Breast epithelium (tissue), 4 donors: ENCODE measurements at places on chromosomes 12 and 14.

DNA sequence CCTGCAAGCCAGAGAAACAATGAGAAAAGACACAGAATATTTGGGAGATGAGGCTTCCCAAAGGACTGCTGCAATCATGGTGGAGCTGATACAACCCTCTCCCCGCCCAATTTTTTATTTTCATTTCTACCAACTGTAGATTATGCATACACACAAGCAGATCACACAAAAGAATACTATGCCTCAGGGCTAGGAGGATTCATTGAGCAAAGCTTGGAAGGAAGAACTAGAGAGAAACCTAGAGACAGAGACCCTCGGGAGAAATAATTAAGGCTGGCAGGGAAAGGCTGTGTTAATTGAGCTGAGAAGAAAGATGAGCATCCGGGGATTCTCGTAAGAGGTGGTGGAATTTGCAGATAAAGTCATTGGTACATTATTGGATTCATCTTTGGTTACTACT, 9.9 kb upstream of the WNT5B start:
- DNase-seq, result no peak

- no peak for DNase-seq
These were observed 35.9 kb downstream of the PHLDA1 start for GRCh38 chr12:75995691-75996090.

- DNase-seq, result no peak
These were observed 143.6 kb downstream of the RGS6 start for GRCh38 chr14:72075649-72076334.

DNA sequence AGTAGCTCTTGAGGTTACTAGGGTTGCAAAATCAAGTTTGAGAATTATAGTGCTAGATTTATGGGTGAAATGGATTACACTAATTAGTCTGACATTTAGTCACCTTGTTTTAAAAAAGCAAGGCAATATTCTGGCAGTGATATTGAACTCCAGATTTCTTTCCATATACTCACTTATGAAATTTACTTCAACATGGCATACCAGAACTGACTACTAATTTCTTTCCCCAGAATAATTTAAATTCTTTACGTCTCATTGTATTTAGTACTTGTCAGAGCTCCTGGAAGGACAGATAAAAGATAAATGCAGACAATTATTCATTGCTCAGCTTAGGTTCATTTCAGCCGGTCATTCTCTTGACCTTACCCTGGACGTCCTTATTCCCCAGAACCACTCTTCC, 24.3 kb downstream of the EMP1 start:
- DNase-seq, result no peak

DNA sequence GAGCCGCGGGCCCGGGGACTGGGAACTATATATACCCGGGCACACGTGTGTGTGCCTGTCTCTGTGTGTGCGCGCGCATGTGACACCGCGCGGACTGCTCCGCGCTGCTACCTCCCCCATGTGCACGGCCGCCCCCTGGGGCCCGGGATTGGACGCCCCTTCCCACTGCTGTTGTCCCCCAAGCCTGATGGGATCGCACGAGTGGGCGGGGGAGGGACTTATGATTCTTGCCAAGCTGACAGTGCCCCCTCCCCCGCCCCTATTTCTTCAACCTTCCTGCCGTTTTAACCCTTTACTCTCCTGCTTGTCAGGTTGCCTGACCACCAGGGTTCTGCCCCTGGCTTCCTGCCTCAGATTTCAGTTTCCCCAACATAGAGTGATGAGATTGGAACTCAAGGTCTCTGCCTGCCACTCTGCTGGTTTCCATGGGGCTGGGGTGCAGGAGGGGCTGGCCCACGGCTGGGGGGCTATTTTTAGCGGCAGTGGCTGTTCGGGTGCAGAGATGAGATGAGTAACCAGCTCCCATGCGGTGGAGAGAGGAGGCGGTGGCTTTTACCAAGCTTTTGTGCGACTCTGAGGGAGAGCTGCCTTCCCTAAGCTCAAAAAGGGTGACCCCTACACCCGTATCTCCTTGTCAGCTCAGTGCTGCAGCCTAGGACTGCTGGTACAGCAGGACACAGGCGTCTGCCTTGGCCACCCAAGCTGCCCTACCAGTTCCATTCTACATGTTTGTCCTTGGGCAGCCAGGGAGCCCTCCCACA, at the start of gene DDN:
TSS of gene DDN (minus strand) at position 5 of the 761 bp plus-strand sequence. CDS start 88 bp downstream, outside the sequence.
- DNase-seq, result no peak

- DNase-seq, result no peak
These were observed 334.9 kb downstream of the SNAPC1 start for GRCh38 chr14:62097072-62097471.

- DNase-seq, result no peak
These were observed 75.5 kb upstream of the CLMN start for GRCh38 chr14:95395098-95395737.

DNA sequence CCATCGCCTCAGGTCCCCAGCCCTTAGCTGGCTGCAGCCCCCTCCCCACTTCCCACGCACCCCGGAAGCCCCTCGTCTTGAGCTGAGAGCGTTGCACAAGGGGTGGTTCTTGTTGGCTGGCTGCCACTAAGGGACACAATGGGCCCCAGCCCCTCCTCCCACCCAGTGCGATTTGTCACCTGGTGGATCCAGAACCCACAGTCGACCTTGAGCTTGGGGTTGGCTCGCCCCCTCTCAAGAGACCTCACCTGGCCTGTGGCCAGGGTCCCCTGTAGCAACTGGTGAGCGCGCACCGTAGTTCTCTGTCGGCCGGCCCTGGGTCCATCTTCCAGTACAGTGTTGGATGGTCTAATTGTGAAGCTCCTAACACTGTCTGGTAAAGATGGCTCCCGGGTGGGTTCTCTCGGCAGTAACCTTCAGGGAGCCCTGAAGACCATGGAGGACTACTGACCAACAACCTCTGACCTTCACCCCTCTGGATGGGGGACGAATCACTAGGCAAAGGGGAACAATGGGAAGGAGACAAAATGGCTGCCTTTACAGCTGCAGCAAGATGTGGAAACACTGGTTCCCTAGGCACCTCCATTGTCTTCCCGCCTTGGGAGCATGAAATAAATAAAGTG, 6.6 kb downstream of the PHB2 start:
- DNase-seq, result no peak

- no peak for DNase-seq
These were observed 101.0 kb upstream of the PRMT8 start for GRCh38 chr12:3389986-3390385.

DNA sequence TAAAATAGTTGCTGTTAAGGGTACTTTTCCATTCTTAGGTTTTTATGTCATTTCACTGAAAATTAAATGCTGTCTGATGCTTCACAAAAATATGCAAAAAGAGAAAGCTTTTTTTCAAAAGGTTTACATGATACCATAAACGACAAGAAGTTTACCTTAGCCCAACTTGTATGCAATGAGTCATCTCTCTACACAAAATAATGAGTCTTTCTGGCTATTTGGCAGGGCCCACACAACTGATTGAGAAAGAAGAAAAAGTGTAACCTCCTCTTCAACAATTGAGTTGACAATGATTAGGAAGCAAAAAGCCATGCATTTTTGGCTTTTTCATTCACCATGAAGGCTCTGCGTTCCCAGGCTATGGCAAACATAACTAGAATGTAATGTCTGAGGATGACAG, 165.4 kb upstream of the CPNE8 start:
- no peak for DNase-seq

GRCh38 chr12:103379670-103380069, 116.1 kb downstream of the C12orf42 start:
- no peak for DNase-seq

DNA sequence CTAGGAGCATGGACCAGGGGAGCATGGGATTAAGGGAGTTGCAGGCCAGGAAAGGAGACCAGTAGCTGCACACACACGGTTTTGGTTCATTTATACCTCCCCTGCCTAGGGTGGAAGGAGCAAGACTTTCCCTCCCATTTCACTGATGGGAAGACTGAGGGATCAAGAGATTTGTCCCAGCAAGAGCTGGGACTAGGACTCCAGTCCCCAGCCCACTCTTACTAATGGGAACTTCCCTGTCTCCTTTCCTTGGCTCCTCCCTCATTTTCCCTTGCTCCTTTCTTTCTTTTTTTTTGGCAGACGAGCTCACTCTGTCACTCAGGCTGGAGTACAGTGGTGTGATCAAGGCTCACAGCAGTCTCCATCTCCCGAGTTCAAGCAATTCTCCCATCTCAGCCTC, 13.0 kb downstream of the SCNN1A start:
- DNase-seq, result no peak

DNA sequence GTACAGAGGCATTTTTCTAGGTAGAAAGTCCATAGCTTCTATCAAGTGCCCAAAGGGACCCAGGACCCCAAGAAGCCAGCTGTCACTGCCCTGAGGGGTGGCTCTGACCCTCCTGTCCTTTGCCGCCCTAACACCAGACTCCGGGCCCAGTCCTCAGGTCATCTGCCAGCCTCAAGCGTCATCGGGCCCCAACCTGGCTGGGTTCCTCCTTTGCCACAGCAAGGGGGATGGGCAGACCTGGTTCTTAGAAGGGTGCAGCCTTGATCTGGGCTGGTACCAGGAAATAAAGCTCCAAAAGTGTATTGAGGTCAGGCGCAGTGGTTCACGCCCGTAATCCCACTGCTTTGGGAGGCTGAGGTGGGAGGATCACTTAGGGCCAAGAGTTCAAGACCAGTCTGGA, 27.1 kb upstream of the FAM222A start:
- no peak for DNase-seq

GRCh38 chr12:56208006-56208405, 13.7 kb downstream of the RNF41 start:
- DNase-seq, result no peak

- no peak for DNase-seq
These were observed 49.9 kb upstream of the DYRK2 start for GRCh38 chr12:67598598-67598997.

GRCh38 chr14:99745307-99745951, 47.8 kb upstream of the EML1 start:
- DNase-seq, result no peak

GRCh38 chr12:66963901-66964300, 285.0 kb upstream of the GRIP1 start:
- no peak for DNase-seq

GRCh38 chr12:131499160-131499863, 211.6 kb upstream of the SFSWAP start:
- no peak for DNase-seq

- DNase-seq, result no peak
These were observed 40.3 kb downstream of the LEMD3 start for GRCh38 chr12:65209655-65210043.

- no peak for DNase-seq
These were observed 39.8 kb upstream of the OVCH1 start for GRCh38 chr12:29537298-29537697.

DNA sequence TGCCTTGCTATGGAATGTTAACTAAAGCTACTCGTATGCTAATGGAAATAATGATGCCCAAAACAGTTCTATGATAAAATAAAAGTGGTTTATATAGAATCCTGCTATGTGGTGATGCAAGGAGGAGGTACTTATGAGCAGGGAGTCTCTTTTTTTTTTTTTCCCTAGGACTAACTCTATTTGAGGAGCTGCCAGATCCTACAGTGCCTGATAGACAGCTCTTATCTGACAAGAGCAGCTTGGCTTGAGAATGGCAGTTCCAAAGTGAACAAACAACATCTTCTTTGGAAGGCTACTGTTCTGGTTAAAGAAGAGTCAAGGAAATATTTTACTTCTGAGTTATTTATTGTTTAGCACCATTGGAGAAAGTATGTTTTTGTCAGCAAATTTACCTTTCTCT, 10.2 kb upstream of the ACSM4 start:
- no peak for DNase-seq

DNA sequence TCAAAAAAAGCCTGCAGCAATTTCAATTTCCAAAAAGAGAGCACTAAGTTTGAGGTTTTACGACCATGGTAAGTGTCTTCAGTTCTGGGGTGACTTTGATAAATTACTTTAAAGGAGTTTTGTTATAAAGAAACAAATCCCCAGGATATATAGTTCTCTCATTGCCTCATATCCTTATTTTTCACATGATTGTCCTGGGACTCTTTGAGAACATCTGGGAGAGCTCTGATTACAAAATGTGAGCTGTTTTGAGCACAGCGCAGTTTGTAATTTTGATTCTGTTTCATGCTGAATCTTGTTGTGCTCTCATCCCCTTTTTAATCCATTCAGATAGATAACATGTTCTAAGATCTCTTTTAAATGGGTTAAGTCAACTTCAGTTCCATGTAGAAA, 67.7 kb upstream of the DCN start:
- no peak for DNase-seq

DNA sequence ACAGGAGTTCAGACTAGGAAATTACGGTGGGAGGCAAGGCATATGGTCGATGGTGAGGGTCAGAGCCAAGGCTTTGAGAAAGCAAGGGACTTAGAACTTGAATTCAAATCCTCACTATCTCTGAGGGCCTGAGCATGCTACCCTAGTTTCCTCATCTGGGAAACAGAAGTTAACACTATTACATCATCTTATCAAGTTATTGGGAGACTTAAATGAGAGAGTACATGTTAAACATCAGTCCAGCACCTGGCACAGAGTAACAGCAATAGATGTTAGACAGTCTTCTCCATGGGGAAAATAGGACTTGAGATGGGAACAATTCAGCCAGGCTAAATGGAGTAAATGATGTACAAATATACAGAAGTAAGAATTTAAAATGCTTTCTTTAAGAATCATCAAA, 38.5 kb downstream of the SLC38A1 start:
- no peak for DNase-seq

DNA sequence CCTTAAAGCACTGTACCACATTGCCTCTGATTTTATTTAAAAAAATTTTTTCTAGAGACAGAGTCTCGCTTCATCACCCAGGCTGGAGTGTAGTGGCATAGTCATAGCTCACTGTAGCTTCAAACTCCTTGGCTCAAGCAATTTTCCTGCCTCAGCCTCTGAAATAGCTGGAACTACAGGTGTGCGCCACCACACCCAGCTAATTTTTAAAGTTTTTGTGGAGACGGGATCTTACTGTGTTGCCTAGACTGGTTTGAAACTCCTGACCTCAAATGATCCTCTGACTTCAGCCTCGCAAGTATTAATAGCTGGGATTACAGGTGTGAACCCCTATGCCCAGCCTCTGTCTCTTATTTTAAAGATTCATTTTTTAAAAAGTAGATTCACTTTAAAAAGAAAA, 5.3 kb downstream of the USP15 start:
- no peak for DNase-seq

GRCh38 chr12:97300891-97301290, 161.7 kb upstream of the RMST start:
- no peak for DNase-seq

DNA sequence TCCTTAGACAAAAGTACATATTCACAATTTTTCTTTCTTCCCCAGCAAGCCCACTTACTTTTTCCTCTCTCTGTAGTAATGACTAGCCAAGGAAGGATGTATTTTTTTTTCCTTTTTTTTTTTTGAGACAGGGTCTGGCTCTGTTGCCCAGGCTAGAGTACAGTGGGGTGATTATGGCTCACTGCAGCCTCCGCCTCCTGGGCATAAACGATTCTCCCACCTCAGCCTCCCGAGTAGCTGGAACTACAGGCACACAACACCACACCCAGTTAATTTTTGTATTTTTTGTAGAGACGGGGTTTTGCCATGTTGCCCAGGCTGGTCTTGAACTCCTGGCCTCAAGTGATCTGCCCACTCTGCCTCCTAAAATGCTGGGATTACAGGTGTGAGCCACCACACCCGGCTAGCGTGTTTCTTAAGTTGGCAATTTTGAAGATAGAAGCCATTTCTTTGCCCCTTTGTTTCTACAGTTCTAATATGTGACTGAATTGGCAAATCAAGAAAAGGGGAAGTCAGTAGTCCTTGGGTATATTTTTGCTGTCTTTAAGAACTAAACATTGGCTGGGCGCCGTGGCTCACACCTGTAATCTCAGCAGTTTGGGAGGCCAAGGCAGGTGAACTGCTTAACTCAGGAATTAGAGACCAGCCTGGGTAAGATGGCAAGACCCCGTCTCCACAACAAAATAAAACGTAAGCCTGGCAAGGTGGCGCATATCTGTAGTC, 3.2 kb upstream of the NACA start:
- DNase-seq, result no peak

GRCh38 chr12:68970951-68971350, 38.0 kb upstream of the CPM start:
- no peak for DNase-seq
